ENCODE measurements at places on chromosomes 7 and 10.

DNA sequence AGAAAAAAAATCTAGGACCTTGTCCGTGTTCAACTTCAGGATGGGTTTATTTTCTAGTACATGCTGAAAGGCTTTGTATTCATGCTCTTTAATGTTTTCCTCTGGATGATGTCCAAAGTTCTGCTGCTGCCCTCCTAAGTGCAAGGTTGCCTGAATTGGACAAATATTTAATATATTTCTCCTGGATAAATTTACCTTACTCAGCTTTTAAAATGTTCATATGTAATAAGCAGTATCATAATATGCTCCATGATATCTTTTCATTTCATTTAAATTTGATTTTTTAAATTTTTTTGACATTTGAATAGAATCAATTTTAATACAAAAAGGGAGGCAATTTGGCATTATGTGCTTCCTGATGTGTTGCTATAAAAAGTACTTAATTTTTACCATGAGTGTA, 95.9 kb upstream of the SLC25A13 start:
- no peak for DNase-seq

GRCh38 chr7:116614499-116615262, 57.3 kb upstream of the MET start:
- no peak for DNase-seq

GRCh38 chr7:111650456-111650999, 88.2 kb upstream of the IMMP2L start:
- no peak for DNase-seq

DNA sequence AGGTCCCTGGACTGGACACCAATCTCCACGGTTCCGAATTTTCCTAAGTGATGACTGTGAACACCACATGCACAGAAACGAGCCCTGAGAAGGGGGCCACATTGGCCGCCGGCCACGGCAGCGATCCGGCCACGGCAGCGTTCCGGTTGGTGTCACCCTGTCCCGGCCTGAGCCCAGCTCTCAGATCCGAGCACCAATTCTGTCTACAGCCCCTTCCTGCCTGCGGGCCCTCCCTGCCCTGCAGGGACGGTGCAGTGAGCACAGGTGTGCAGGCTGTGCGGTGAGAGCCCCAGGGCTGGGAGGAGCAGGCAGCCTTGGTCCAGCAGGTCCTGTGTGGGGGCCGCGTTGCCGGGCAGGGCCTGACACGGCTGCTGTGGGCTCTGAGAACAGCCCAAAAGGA, 29.7 kb upstream of the GPR146 start:
- DNase-seq: no peak
